ENCODE measurements at places on chromosomes 11 and 22.

DNA sequence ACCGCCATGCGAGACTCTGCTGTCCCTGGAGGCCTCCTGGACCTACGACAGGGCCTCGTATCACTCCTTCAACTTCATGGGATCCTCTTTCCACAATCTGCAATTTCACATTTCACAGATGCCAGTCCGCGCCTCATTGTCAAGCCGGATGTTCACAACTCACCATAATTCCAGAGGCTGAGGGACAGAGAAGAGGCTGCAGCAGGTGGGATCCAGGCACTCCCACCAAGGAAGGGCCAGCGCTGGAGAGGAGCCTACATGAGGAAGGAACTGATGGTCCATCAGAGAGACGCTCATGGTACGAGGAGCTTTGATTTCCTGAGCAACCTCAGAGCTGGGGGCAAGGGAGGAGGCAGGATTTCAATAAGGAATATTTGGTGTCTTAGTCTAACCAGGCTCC lies 495.0 kb downstream of the BRD1 start:
- no peak for DNase-seq

- DNase-seq = no peak
Observed at GRCh38 chr11:2517386-2518064, 72.7 kb downstream of the KCNQ1 start.

DNA sequence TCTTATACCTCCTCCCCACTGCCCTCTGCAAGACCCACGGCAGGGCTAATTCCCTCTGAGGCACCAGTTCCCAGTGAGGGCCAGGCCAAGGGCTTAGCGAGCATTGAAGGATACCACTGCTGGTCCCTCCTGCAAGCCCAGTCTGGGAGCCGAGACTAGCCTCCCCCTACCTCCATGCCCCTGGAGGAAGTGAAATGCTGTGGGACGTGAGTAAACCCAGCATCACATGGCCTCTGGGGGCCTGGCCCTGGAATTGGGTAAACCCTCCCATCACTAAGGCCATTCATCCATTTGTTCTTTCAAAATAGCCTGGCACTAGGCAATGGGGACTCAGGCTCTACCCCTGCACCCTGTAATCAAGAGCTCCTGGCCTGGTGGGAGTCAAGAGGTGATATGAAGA lies 24.7 kb downstream of the ARAP1 start:
- no peak for DNase-seq

- no peak for DNase-seq
Observed at GRCh38 chr11:120442031-120442430, 69.5 kb upstream of the GRIK4 start.

GRCh38 chr11:94068764-94069163 lies 47.6 kb downstream of the HEPHL1 start:
- DNase-seq = no peak

GRCh38 chr22:49480331-49480730 lies 347.3 kb downstream of the BRD1 start:
- no peak for DNase-seq

- peak; percentile 34 for DNase-seq
Observed at GRCh38 chr11:61516675-61517572, 8.4 kb downstream of the LRRC10B start.

- DNase-seq = no peak
Observed at GRCh38 chr22:36830601-36831000, 13.8 kb upstream of the PVALB start.

DNA sequence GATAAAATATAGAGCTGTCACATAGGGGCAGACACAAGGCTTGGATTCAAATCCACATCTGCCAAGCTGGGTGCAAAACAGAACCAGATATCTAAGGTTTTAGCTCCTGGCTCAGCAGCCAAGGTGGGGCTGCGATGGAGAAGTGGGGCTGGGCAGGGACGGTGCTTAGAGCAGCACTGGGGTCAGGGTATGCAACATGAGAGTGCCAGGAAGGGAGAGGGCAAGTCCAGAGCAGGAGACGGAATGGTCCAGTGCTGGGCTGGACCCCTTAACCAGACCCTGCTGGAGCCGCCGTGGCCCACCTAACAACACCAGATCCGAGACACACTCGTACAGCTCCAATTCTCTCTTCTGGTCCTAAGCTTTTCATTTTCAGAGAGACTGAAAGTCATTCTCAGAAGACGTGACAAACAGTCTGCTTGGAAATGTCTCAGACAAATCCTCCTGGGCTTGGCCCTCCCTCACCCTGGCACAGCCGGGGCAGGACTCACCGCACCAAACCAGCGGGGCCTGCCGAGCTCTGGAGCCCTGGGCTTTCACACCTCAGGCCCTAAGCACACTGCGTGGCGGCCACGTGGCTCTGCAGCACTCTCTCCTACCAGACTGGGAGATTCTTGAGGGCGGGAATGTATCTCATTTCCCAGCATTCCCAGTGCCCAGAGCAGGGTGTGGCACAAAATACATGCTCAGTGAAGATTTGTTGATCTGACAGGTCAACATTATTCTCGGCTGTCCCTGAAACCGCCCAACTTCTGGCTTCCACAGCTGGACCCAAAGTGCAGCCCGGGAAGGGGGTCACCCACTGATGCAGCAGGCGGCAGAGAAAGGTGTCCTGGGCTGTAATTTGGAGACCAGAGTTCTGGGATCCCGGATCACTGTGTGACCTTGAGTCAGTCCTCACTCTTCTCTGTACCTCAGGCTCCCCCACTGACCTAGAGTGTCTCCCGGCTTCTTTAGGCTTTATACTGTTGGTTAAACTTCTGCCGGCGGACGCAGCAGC lies 11.6 kb downstream of the LRRC32 start:
- no peak for DNase-seq

- DNase-seq = no peak
Observed at GRCh38 chr22:25824828-25825423, 82.9 kb downstream of the MYO18B start.

DNA sequence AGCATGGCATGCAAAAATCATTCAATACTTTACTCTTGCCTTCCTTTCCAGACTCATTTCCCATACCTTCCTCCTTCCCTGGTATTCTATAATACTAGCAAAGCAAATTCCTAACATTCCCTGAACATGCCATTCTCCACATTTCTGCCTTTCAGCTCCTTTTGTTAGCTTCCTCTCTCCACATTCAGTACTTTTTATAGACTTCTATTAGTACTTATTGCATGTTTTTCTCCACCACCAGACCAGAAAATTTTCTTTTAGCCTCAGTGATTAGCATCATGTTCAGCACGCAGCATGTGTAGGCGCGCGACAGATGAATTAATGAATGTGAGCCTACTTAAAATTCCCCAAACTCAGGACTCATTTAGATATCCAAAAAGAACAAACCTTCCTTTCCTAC lies 935.3 kb downstream of the DLG2 start:
- no peak for DNase-seq

All from stimulated activated CD4-positive, alpha-beta T cell treated with anti-CD3 and anti-CD28 coated beads, Interleukin-4, amount 100 ng/mL, for 48 hours (primary cell).